ENCODE measurements at places on chromosomes 6 and 20.

DNA sequence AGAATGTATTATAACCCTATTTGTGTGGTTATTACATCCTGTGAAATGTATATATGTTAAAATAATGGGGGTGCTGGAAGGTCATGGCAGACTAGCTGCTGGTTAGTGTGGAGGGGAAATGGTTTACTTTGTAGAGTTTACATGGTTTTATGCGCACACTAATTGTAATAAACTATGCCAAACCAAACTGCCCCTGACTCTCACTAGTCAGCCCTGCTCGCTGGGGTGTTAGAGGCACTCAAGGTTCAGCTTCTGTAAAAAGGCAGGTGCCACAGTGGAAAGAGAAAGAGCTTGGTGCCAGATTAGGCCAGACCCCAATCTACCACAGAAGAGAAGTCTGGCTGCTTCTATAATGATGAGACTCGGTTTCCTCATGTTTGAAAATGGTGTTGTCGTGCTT, 52.7 kb downstream of the GOPC start:
- no peak for DNase-seq

GRCh38 chr6:109073344-109074132, 21.1 kb downstream of the SESN1 start:
- DNase-seq = no peak

DNA sequence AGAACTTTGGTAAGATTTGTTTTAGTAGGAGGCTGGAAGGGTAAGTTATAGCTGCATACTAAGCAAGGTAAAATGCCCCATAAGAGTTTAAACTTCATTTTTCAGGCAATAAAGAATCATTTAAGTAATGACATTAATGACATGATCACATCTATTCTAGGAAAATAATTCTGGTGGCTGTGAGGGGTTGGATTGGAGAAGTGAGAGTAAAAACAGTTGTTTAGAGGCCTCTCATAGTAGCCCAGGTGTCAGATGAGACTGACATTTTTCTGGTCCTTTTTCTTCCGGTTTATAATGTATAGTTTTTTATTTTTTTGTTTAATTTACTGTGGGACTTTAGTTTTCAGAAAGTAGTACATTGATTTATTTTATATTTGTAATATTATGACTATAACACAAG, 40.8 kb downstream of the ITCH start:
- DNase-seq = no peak

DNA sequence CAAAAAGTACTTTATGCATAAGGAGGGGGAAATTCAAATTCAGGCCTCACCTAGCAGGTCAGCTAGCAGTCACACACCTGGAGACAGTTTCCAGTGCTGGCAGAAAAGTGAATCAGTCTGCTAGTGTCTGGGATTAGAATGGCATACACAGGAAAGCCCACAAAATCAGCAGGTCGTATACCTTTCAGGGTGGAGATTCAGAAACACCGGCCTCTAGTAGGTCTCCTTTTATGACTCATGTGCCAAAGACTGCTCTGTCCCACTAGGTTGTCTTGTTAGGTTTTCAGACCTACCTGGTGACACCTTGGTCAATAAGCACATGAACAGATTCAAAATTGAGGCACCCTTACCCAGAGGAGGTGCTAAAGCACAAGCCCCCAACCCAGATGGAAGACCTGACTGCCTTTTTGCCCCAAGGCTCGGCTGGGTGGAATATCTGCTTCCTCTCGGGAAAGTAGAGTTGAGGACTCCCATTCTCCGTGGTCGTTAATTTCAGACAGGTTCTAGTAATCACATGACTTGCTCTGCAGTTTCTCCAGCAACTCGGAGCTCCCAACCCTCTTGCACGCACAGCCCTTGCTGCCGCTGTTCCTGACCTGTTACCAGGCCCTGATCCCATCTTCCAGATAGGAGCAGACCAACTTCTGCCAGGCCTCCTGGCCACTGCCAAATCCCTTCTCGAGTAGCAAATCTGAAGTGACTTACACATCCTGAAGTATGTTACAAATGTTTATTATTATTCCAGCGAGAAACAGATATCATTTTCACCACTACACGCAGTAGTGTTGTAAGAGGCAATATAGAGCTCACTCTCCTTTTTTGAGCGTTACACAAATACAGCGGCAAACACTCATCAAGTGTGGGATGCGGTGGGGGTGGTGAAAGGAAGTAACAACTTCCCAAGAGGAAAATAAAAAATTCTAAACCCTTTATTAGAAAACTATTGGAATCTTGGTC, 46.6 kb downstream of the AGPAT4 start:
- no peak for DNase-seq

GRCh38 chr20:43579861-43580793, 10.6 kb upstream of the IFT52 start:
- no peak for DNase-seq

GRCh38 chr6:15553736-15554294, 109.0 kb downstream of the DTNBP1 start:
- no peak for DNase-seq

GRCh38 chr6:68876792-68877493, 241.9 kb downstream of the ADGRB3 start:
- DNase-seq = no peak

DNA sequence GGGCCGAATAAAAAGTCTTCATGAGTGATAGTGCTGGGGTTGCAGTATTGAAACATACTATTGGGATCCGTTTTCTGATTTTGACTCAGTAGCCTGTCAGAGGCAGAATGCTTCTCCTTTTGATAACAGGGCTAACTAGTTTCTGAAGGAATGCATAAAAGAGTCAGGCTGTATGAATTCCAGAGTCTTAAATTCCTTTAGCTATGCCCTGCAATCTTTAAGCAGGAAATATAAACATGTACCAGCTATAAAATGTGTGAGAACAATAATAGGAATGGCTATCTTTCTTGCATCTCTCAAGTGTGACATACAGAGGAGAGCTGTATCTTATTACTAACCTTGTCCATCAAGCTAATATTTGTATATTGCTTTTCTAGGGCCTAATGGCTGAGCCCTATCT, 917.1 kb downstream of the KIF16B start:
- DNase-seq = no peak

- DNase-seq = no peak
Observed at GRCh38 chr20:44549123-44549522, 27.3 kb upstream of the SERINC3 start.

- DNase-seq = no peak
Observed at GRCh38 chr20:44110816-44111568, 76.0 kb downstream of the JPH2 start.

DNA sequence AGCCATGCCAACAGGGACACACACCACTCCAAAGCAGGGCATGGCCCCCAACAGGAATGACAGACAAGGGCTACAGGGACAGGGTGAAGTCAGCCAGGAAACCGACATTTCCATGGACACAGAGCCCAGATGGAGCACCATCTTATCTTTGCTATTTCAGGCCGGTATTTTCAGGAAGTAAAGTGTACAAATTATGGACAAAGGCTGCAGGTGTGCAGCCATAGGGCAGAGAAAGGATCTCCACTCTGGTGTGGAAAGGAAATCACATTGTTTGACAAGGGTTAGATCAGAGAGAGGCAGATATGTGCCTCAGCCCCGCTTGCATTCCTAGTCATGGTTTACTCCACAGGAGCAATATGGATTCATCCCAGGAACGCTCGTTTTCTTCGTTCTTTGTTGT, 81.7 kb upstream of the SLC22A23 start:
- no peak for DNase-seq

- DNase-seq = no peak
Observed at GRCh38 chr20:44477151-44477550, 1.5 kb downstream of the TTPAL start.

DNA sequence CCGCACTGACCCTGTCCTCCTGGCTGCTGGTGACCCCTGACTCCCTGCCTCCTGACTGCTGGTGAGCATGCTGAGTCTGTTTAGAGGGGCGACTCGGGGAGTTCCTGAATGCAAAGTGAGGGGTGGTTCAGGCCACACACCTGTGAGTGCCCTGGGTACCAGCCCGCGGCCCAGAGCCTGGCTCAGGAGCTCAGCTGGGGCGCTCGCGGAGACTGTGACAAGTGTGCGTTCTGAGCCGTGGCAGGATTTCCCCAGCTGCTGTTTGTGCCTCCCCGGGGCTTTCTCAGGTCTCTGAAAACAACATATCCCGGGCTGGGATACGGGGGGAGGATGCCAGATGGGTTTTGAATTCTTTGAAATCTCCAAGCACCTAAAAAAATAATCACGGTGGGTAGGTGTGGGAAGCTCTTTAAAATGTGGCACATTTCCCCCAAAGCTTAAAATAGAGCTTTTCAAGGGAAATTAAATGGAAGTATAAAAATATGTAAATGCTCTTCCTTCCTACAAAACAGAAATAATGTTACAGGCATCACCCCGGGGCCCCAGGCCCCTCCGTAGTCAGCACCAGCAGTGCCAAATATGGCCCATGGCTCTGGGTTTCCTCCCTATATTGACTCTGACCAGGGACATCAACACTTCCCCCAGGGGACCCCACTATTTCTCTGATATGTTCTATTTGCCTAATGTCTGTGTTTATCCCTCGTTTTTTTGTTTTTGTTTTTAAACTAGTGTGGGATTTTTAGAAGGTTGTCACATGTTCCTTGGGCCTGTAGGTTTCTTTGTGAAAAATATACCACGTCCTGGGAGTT, 49.9 kb upstream of the TAGAP start:
- no peak for DNase-seq

All from left hindlimb (tissue), 1 donor.